Inflammatory macrophage treated with lipopolysaccharide for 1 hour (primary cell): ENCODE measurements at places on chromosomes 2 and 18.

GRCh38 chr2:206863196-206863595 is 76.1 kb upstream of the CPO start:
- no peak for DNase-seq

- no peak for DNase-seq
Observed at GRCh38 chr2:143965493-143966164, 554.3 kb downstream of the ZEB2 start.

DNA sequence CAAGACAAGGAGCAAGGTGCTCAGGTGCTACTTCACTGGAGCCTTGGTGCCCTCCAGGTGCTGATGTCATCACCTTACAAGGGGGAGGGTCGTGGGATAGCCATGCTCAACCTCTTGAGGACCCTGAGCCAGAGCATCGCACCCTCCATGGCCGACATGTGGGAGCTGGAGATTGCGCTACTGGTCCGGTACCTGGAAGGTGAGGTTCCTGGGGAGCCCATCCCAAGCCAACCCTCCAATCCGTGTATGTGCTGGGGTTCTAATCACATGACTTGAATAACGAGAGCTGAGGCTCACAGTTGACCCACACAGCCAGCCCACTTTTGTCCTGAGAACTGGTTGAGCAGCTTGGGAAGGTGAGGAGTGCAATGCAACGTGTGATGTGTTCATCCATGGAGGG is 25.9 kb downstream of the MROH2A start:
- DNase-seq: no peak

DNA sequence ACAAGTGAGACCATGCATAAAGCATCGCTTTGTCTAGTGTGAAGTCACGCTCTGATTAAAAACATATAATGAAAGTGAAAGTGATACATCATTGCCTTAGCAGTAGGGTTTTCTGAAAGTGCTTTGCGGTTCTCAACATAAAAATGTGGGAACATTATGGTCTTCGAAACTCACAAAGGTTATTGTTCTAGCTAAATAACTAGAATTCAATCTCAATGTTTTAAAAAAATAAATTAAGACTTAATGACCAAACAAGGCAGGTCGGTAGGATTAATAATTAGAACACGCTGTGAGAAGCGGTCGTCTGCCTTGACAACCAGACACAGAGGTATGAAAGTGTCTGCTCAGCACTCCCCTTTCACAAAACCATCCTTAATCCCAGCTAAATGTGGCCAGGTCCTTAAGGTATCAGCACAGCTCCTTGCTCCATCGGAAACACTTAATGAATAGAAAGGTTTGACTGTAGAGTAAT is 42.2 kb downstream of the KLHL14 start:
- no peak for DNase-seq

GRCh38 chr2:78029392-78029995 is 507.3 kb upstream of the LRRTM4 start:
- DNase-seq: no peak

DNA sequence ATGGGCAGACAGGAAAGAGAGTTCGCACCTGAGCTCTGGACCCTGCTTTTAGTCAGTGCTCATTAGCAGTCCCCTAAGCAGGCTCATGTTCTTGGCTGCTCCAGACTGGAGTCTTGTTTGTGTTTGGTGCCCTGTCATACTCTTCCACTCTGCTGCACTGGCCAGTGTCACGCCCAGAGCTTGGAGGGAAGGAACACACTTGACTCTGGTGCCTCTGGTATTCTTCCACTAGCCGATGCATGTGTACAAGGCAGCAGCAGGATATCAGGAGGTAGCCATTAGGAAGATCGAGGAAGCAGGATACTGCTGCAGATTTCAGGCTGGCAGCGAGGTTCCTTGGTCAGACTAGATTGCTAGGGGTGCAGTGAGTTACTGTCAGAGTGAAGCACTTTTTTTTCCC is 81.4 kb upstream of the B3GNT2 start:
- no peak for DNase-seq

- DNase-seq: no peak
Observed at GRCh38 chr2:225366731-225367130, 32.8 kb upstream of the NYAP2 start.

- no peak for DNase-seq
Observed at GRCh38 chr2:59790186-59791003, 763.1 kb downstream of the BCL11A start.

DNA sequence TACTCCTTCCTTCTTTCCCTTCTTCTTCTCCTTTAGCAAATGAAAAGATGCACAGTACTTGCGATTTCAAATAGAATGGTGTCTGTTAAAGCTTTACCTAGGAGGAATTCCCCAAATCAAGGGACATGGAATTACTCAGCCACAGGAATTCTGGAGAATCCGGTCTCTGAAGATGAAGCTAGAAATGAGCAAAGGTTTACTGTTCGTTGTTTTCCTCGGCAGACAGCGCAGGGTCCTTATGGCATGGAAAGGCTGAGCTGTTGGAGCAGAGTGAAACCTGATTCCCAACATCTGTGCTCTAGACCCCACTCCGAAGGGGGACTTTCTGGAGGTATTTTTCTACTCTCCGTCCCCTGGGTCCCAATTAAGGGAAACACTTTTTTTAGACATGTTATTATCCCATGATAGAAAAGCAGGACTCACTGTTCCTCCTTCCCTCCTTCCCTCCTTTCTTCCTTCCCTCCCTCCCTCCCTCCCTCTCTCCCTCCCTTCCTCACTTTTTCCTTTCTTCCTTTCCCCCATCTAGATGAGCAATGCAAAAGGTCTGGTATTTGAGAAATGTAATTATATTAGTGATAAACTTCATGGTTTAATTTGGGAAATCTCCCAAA is 47.1 kb downstream of the CDCA7 start:
- DNase-seq: no peak

DNA sequence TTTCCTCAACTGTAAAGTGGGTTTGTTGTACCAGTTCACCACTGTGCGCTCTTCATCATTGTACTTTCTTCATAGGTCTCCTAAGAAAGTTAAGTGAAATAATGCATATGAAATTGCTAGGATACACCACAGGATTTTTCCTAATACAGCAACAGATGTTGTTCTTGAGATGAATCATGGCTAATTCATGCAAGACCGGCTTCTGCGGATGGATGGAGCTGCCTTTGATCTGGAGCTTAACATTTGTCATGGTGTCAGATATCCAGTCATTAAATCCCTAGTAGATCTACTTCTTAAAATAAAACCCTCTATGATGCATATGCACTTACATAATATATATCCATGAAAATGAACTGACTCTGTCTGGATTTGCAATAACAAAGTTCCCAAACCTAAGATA is 114.1 kb downstream of the COL6A3 start:
- DNase-seq: no peak

GRCh38 chr2:75324861-75325284 is 125.6 kb upstream of the TACR1 start:
- DNase-seq: no peak

- no peak for DNase-seq
Observed at GRCh38 chr2:145623136-145623535, 1103.2 kb upstream of the ZEB2 start.

- DNase-seq: no peak
Observed at GRCh38 chr2:19552270-19552669, 193.8 kb upstream of the OSR1 start.

GRCh38 chr2:554444-554843 is 122.8 kb downstream of the TMEM18 start:
- no peak for DNase-seq

DNA sequence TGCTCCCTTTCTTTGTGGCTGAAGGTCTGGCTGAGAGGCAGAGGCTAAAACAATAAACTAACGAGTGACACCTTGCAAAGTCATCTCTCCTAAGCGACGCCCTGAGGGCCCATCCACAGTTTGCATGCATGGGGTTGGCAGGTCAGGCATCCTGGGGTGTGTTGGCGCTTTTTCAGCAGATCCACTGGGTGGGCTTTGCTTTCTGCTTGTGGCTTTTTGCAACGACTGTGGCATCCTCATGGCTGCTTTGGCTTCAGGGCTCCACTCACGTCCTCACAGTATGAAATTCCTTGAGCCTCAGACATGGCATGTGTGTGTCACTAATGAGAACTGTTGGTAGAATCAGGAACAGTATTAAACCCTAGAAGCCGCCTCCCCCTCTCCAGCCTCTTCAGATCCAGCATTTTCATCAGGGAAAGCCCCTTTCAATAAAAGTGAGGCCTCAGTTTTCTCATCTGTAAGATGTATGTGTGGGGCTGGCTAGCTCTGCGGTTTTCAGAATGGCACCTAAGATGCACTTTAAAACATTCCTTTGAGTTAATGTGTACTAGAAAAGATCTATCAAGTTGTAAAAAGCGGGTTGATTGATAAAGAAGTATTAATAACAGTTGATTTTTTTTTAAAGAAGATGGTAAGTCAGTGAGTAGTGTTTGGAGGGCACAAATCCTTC is 72.5 kb downstream of the SH3BP4 start:
- no peak for DNase-seq
